ENCODE measurements at places on chromosomes 11 and 22.

DNA sequence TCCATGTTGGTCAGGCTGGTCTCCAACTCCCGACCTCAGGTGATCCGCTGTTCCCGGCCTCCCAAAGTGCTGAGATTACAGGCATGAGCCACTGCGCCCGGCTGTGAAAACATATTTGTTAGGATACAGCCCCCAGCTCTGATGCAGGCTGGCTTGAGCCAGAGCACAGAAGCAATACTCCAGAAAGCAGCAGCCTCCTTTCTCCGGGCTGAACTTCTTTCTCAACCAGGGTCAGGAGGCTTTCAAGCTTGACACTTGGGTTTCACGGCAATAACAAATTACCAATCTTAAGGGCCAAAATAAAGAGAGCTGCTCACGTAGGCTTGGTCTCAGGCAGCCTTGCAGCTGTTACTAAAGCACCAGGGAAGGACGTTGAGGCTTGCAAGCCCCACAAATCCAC lies 10.8 kb upstream of the CECR2 start:
- DNase-seq: no peak

DNA sequence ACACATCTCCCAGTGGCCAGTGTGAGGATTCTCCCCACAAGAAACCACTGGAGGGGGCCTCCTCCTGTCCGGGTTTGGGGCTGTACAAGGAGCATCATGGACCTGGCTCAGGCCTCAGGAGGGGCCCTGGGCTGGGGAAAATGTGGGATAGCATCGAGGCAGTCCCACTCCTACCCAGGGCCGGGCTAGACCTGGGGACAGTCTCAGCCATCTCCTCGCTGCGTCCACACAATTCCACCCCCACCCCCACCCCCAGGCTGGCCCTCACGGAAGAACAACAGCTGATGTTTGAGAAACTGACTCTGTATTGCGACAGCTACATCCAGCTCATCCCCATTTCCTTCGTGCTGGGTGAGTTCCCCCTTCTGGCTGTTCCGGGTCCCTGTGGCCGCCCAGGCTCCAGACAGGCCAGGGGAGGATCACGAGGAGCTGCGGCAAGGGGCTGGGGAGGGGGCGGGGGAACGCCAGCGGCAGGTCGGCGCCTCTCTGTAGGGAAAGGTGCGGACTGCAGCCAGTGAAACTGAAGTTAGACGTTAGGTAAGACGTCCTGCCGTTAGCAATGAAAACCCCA lies 4.8 kb downstream of the BEST1 start:
- DNase-seq: peak; percentile 96

DNA sequence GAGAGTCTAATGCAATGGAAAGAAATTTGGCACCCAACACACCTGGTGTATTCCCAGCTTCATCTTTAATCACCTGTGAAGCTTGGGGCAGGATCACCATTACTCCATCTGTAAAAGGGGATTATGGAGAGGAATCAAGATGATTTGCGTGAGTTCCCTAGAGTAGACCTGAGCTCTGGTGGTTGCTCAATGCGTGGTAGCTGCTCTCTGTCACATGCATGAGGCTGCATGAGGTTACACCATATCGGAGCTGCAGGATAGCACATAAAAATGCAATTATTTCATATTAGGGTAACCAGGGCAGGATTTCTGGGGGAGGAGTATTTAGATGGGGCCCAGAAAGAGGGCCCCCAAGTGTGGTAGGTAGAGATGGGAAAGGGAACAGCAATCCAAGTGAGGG lies 35.3 kb upstream of the CLMP start:
- DNase-seq: peak; percentile 52

- no peak for DNase-seq
Measured at GRCh38 chr11:131924001-131924400, 553.6 kb downstream of the NTM start.

DNA sequence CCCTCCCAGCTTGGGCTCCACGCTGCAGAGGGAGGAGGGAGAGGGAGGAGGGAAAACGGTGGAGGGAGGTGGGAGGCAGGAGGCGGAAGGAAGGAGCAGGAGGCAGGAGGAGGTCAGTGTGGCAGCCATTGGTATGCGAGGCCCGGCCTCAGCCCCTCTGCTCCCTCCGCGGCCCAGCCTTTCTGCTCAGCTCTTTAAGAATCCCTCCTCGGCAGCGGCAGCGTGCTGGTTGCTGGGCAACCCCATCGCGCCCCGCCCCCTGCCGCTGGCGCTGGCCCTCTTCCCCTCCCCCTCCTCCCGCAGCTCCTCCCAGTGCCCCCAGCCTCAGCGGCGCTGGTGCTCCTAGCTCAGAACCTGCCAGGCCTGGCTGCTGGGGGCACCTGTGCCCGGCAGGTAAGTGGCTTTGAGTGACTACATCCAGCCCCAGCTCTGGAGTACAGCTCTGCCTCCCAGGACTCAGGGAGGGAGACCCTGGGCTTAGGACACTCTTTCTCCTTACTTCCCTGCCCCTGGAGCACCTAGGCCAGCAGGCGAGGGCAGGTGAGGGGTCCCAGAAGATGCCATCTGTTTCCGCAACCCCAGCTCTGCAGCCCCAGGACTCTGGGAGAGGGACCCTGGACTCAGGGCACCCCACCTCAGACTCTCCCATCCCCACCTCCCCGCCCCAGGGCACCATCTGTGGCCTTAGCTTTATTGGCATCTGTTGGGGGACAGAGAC lies 7.2 kb upstream of the FLRT1 start:
- DNase-seq: peak; percentile 46

DNA sequence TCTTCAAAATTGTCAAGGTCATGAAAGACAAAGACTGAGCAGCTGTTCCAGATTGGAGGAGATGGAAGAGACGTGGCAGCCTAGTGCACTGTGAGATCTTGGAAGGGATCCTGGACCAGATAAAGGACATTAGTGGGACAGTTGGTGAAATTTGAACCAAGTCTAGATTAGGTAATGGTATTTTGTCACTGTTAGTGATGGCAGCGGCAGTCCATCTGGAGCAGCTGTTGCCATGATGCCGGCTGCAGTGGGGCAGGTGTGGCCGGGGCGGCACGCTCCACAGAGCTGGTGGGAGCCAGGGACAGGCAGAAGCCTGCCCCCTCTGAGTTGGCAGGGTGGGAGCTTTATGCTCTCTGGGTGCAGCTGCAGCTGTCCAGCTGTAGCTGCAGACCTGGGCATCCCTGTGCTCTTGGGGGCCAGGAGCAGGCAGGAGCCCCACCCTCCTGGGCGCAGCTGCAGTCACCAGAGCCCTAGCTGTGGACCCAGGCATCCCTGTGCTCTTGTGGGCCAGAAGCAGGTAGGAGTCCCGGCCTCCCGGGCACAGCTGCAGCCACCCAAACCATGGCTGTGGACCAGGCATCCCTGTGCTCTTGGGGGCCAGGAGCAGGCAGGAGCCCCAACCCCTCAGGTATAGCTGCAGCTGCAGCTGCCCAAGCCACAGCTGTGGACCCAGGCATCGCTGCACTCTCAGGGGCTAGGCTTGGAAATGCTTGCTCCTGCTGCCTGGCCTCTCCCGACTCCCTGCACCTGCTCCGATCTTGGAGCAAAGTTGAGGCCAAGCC lies 20.7 kb downstream of the DIXDC1 start:
- no peak for DNase-seq

- no peak for DNase-seq
Measured at GRCh38 chr11:42657169-42657568, 654.6 kb upstream of the API5 start.

DNA sequence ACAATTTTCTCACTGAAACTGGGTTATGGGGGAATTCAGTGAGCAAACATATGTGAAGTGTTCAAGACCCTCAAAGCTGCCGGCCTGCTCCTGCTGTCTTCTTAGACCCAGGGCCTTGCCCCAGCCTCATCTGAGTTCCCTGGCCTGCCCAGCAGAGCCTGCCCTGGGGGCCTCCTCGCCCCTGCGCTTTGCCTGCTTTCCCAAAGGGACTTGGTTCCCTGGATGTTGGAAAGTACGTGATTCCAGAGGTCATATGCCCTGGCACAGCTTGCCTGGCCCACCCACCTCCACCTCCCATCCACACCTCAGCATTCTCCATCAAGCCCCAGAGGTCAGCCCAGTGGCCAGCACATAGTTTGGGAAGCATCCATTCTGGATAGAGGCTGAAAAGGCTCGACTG lies 13.7 kb upstream of the POU2F3 start:
- DNase-seq: no peak

DNA sequence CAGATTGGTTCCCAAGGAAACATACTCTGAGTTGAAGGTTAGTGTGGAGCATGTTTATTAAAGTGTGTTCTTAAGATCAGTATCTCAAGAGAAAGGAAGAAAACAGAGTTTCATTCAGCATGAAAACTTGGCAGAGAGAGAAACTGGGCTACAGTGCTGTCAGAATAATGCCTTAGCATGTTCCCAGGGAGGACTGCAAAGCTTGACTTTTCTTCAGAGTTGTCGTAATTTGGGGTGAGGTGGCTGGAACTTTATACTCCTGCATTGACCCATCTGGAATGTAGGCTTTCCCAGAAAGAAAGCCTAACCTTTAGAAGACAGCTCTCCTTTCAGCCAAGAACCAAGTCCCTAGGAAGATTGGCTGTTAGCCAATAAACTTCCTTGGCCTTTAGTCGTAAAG lies 190.8 kb upstream of the CNTN5 start:
- DNase-seq: no peak

DNA sequence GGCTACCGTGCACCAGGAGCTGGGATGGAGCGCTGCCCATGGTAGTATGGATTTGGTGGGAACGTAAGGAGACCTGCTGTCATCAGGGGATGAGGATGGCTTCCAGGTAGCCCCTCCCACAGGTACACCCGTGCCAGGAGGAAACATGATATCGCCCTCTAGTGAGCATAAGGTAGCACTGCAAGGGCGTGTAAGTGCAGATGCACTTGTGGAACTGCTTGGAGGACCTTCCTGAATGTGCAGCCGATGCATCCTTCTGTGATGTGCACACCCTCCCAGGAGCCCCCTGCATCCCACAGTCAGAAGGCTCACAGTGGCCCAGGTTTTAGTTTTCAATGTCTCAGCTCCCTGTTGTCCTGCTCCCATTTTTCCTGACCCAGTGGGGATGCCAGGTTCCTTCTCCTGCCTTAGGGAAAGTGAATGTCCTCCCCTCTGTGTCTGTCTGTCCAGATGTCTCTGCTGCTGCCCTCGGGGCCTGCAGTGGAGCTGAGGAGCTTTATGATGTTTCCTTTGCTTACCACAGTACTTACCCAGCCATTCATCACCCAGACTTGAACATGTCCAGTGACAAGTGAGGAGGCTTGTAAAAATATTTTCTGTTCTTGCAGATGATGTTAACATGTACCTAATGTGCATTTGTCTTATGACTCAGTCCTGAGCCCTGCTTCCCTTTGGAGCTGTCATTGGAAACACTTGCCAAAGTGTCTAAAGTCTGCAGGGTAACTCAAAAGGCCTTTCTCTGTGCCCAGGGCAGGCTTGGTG lies 49.2 kb downstream of the DBX1 start:
- DNase-seq: peak; percentile 47

DNA sequence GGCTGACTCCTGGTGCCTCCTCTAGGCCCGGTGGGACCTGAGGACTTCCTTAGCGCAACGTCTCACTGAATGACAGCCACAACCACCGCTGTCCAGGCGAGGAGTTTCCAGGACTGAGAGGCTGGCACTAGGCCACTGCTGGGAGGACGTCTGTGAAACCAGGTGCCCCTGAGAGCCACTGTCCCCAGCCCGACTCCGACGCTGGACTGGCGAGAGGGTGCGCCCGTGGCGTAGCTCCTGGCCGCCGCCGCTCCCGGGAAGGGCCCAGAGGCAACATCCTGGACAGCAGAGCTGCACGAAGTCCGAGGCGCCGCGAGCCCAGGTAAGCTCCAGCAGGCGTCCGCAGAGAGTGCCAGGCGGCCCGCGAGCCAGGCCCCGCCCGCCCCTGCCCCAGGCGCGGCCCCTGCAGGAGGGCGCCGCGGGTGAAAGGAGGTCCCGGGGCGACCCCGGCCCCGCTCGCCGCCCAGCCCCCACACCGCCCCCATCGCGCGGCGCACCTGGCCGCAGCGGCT lies 525 bp downstream of the DGCR2 start:
- peak; percentile 74 for DNase-seq

DNA sequence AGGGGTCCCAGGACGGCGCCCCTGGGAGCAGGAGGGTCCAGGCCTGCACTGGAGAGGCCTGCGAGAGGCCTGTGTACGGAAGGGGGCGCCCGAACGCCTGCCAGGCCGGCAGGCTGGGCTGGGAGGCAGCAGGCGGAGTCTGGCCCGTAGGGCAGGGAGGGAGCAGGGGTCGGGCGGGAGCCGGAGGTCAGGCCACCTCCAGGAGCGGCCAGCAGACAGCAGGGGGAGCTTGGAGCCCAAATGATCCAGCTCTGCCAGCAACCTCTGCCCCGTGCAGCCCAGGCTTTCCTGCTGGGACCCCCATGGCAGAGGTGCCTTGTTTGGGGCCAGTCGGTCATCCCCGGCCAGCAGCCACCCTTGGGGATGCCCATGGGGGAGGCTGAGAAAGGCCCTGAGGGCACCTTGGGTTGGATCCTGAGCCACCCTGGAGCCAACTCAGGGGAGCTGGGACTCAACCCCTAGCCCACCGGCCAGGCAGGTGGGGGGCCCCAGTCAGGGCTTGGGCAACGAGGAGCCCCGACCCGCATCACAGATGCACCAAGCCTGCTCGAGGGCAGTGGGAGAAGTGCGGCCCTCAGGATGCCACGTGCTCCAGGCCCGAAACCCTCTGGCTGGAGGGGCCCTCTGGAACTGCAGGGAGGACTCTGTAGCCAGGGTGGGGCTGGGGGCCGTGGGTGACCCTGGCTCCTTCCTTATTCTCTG lies 9.6 kb upstream of the SYT8 start:
- peak; percentile 75 for DNase-seq

DNA sequence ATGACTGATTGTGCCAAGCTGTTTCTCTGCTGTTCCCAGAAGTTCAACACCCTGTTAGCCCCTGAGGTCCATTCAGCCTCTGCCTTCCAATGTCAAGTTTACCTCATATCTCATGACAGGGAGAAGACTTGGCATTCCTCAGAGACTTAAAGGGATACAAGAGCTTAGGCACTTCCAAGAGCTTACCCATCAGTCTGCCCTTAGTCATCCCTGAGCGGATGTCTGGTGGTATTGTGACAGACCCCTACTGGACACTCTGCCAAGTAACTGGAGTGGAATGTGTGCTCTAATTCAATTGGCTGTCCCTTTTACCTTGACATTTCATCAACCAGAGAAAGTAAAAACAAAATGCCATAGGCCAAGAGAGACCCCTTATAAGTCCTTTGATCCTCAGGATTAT lies 151.5 kb downstream of the AASDHPPT start:
- DNase-seq: no peak

- no peak for DNase-seq
Measured at GRCh38 chr11:123065621-123066020, 3.7 kb upstream of the HSPA8 start.

GRCh38 chr11:88480223-88480622 lies 142.7 kb upstream of the CTSC start:
- no peak for DNase-seq

GRCh38 chr11:64885367-64886286 lies 7.2 kb upstream of the EHD1 start:
- peak; percentile 86 for DNase-seq

DNA sequence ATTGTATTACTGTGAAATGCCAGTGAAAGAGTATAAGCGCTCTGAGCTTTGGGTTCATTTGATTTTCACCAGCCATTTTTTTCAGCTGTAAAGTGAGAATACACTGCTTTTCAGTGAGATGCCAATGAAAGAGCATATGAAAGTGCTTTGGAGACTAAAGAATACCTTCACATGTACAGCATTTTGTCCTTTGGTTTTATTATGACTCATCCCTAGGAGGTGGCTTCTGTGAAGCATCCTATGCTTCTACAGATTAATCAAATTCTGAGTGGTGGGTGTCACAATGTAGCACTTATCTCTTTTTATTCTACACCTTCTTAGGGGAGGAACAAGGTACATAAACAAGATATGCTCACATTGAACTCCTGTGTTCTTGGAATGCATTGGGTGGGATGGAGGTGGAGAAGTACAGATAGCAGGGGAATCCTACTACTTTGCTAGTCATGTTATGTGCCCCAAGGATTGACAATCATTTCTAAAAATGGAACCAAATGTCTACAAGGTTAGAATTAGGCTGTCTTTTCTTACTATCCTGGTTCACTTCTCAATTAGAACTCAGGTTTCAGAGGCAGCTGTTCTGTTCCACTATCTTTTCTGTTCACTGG lies 18.7 kb downstream of the TRIM44 start:
- DNase-seq: no peak
